ENCODE measurements at places on chromosomes 1 and 21.

GRCh38 chr1:157137408-157138219 lies 581 bp downstream of the ETV3 start:
- no peak for DNase-seq

DNA sequence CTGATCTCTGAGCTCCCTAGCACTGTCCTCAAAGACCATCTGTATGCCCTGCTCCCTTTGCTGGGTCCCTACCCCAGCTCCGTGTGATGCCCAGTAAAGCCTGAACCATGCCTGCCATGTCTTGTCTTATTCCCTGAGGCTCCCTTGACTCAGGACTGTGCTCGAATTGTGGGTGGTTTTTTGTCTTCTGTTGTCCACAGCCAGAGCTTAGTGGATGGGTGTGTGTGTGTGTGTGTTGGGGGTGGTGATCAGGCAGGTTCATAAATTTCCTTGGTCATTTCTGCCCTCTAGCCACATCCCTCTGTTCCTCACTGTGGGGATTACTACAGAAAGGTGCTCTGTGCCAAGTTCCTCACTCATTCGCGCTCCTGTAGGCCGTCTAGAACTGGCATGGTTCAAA lies 5.7 kb downstream of the GSTM5 start:
- no peak for DNase-seq

- DNase-seq = no peak
These were observed 5.1 kb upstream of the MED18 start for GRCh38 chr1:28323720-28324119.

GRCh38 chr21:33019885-33020557 lies 5.7 kb upstream of the OLIG2 start:
- DNase-seq = no peak

- no peak for DNase-seq
These were observed 8.5 kb downstream of the CCT8 start for GRCh38 chr21:29064850-29065481.

All from H4 (cell line).